ENCODE measurements at places on chromosomes 16 and 17.

DNA sequence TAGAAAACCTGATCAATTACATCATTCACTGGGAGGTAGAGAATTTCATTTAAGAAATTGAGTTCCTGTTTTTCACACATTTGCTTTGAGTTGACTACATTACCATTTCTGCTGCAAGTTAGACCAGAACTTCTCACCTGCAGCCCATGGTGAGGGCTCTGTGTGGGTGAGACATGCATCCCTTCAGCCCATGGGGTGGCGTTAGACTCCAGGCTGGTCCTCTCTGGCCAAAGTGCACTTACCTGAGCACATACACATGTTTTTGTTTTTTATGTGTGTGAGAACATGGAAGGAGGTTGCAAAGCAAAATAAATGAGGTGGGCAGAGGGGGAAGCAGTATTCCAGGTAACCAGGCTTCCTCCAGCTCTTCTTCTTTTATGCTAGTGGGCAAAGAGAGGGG, 470.2 kb downstream of the PMP22 start:
- DNase-seq = no peak

GRCh38 chr16:12057266-12057665, 80.7 kb downstream of the SNX29 start:
- no peak for DNase-seq

- no peak for DNase-seq
Measured at GRCh38 chr17:16915752-16916556, 56.0 kb downstream of the TNFRSF13B start.

GRCh38 chr17:45844695-45845375, at the start of gene SPPL2C:
Gene SPPL2C (plus strand): TSS chr17:45844881. CDS start chr17:45844907, 26 bp downstream.
- DNase-seq = no peak

DNA sequence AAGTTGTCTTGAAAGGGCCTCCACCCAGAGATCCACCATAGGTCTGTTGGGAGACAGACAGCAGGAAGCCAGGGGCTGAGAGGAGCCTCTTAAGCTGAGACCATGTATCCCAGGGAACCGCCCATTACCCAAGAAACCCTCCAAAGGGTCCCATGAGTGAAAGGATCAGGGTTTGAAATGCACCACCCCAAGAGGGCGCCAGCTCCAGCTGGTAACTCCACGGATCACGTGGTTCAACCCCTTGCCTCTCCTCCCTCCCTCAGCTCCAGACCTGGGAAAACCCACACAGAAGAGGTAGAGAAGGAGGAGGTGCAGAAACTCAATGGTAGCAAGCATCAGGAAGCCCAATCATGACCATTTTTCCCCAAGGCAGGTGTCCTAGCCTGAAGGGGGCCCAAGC, 148.7 kb downstream of the AIPL1 start:
- DNase-seq = no peak

- no peak for DNase-seq
Measured at GRCh38 chr16:89009343-89010209, 32.6 kb upstream of the CBFA2T3 start.

DNA sequence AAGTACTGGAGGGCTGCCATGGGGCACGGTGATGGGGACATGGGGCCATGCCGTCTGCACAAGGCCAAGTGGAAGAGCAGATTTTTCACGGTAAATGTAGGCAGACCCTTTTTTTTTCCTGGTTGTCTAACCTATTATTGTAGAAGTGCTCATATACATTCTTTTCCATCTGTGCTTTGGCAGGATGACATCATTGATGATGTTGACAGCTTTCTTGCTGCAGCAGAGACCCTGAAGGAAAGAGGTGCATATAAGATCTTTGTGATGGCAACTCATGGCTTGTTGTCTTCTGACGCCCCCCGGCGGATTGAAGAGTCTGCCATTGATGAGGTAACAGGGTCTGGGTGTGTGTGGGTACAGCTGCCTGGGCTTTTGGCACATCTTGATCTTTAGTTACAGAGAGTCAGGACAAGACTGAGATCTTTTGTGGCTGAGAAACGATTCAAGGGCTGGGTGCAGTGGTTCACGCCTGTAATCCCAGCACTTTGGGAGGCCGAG, 23.3 kb upstream of the SLC5A10 start:
- no peak for DNase-seq

GRCh38 chr17:70074956-70075355, at the start of gene KCNJ16:
Gene KCNJ16 (plus strand): TSS chr17:70075225. CDS start chr17:70132088, 56,863 bp downstream.
- no peak for DNase-seq

DNA sequence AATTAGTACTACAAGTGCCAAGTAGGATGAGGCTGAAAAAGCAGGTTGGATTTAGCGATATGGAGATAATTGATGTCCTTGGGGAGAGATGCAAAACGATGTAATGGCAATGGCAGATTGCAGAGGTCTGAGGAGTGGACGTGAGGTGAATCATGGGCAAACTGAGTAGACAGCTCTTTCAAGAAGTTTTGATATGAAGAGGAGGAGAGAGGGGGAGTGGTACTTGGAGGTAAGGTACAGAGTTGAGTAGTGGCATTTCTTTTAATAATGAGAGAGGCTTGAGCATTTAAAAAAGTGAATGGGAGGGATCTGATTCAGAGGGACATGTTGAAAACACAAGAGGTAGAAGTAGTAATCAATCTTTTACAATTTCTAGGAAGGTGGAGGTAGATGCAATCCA, 17.7 kb upstream of the VPS4A start:
- DNase-seq = no peak

DNA sequence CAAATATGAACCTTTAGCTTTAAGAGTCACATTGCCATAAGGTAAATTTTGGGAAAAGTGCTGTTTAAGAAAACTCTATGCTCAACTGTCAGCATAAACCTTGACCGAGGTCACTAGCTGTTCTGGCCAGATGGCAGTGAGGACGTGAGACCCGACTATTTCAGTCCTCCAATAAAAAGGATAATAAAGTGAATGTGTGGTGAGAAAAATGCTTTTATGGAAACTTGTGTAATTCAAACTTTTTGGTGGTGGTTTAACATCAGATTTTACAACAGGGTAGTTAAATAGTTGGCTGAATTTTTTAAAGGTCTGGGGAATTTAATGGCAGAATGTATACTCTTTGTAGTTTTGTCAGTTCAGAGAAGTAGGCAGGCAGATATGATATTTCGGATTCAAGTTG, 391.1 kb downstream of the PMP22 start:
- DNase-seq = no peak

DNA sequence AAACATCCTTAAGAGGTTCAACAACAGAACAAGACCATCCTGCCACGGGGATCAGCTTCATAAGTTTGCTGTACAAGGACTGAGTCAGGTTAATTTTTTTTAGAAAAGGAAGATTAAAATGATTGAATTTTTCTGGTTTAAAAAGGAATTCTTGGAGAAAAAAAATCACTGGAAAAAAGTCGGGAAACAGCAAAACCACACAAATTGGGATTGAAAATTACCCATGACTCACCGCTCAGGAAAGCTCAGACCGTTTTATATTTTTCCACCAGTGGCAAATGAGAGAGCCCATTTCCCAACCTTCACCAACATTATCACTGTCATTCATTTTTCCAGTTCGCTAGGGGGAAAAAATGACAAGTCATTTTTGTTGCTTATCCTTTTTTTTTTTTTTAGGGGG, 46.6 kb downstream of the MRM3 start:
- DNase-seq = no peak

DNA sequence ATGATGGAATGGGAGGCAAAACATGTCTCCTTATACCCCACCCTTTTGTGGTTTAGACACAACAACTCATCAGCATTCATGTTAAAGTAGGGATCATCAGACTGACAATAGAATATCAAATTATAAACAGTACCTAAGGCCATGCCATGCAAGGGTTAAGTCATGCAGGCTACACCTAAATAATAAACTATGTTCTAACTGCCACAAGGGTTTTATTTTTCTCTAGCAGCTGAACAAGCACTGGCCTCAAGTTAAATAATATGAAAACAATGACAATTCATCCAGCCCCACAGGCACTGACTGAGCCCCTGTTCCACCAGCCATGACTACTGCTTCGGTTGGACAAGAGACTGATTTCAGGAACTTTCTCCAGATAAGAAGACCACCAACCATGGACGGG, 164.5 kb upstream of the PIRT start:
- no peak for DNase-seq

GRCh38 chr17:624341-624860, 90.2 kb downstream of the VPS53 start:
- DNase-seq = no peak

DNA sequence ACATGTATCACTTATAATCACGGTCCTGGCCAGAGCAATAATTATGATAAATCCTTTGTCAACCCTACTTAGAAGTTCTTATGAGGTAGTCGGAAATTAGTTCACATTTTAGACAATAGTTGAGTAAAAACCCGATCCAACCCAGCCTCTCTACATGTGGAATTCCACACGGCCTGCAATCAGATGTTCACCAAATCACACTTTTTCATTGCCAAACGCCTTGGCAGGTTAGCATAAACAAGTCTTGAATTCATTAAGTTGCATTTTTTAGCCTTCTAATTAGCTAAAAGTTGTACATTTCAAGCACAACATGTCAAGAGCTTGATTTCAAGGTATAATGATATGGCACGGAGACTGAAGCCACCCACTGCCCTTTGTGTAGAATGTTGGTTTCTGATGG, 65.3 kb downstream of the FOXL1 start:
- DNase-seq = no peak

DNA sequence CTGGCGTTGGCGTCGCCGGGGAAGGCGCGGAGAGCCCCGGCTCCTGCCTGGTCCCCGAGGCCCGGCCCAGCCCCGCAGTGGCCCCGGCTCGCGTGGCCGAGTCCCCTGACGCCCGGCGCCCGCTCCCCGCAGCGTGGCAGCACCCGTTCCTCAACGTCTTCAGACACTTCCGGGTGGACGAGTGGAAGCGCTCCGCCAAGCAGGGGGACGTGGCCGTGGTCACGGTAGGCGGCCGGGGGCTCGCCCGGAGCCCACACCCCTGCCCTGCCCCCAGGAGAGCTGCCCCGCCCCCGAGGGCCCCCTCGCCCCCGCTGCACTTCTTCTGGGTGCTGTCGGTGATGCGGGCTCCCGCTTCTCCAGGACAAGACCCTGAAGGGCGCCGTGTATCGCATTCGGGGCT, 466 bp downstream of the WDR90 start:
- no peak for DNase-seq

- no peak for DNase-seq
Measured at GRCh38 chr17:82772026-82772425, 20.2 kb downstream of the TBCD start.

DNA sequence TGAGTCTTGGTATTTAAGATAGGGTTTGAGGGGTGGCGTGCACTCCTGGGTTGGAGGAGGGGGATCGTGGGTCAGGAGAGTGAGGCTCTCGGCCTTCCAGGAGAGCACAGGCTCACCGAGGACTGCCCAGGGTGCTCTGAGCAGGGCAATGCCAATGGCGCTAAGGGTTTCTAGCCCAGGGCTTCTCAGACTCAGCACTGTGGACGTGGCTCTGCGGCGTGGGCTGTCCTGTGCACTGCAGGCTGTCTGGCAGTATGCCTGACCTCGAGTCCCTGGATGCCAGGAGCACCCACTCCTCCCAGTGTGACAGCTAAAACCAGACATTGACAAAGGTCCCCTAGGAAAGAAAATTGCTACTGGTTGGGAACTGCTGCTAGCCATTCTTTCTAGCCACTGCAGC, 37.2 kb upstream of the ENDOV start:
- no peak for DNase-seq

DNA sequence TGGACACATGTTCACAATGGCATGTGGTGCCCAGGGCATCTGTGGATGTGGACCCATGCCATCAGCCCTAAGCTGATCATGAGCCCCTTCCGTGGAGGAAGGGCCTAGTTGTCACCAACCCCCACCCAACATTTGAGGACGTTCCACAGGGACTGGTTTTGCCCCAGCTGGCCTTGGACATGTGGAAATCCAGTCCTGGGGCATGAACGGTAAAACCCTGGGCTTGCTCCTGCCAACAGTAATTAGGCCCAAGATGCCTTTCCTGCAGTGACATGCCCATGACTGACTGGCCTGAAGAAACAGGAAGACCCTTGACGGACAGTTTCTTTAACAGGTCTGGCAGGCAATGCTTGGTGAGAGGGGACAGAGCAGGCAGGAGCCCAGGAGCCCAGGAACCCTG, 7.7 kb downstream of the TNS4 start:
- no peak for DNase-seq

- no peak for DNase-seq
Measured at GRCh38 chr17:68176718-68177117, 71.1 kb upstream of the AMZ2 start.

DNA sequence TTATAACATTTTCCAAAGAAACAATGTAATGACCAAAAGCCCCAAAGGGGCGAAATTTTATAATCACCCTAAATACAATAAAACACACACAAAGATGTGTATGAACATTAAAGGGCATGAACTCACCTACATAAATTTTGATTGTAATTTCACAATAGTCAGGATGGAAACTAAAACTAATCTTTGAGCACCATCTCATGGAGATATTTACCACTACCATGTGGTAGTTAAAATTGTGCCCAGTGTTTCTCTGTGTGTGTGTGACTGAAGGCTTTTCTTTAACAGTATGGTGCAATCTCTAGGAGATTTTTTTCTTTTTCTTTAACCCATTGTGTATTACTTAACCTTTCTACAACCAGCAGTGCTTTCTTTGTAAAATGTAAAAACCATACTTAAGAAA, 19.7 kb upstream of the MEIOC start:
- no peak for DNase-seq

- no peak for DNase-seq
Measured at GRCh38 chr16:50684823-50685461, 3.8 kb upstream of the SNX20 start.

DNA sequence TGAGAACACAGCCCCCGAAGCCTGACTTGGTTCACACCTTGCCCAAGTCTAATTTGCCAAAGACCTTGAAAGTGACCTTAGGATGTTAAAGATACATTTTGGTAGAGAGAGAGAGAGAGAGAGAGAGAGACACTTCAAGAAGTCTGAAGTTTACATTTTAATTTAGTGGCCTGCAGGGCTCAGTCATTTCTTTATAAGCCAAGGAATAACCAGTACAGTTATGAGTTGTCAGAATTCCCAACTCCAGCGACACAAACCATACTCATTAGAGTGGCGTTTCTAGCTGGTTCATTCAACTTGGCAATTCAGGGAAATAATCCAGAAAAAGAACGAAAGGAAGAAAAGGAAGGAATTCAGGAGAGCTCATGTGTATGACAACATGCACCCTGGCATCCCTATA, 204.1 kb downstream of the CCDC182 start:
- no peak for DNase-seq

DNA sequence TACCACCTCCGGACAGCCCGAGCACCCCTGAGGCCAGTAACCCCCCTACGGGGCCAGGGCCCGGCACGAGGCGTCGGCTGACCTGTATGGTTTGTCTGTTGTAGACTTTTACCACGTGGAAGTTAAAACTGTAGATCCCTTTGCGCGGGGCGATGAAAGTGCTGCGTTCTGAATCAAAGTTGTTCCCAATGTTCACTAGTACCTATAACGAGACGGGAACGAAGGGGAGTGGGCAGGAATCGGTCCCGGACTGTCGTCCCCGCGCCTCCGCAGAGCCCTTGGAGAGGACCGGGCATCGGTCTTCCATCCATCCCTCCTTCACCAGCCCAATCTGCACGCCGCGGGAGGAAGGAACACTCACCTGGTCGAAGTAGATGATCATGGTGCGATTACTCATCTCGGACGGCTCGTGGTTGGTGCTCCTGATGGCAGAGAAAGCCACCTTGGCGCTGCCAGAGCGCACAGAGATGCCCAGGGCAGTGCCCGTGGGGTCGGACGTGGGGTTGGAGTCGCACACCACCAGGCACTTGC, 732 bp downstream of the CBLN1 start:
- no peak for DNase-seq

All from activated CD8-positive, alpha-beta memory T cell treated with anti-CD3 and anti-CD28 coated beads for 1 hour (primary cell).